ENCODE measurements at places on chromosomes 3 and 15.

GRCh38 chr15:63020759-63021430 lies 21.7 kb upstream of the TPM1 start:
- no peak for DNase-seq

GRCh38 chr3:102444101-102444500 lies 9.3 kb downstream of the ZPLD1 start:
- no peak for DNase-seq

- no peak for DNase-seq
Observed at GRCh38 chr3:197302696-197303341, 4.4 kb upstream of the DLG1 start.

GRCh38 chr3:25038922-25039321 lies 389.1 kb upstream of the RARB start:
- DNase-seq = no peak

- DNase-seq = no peak
Observed at GRCh38 chr3:143586576-143586975, 261.7 kb downstream of the SLC9A9 start.

DNA sequence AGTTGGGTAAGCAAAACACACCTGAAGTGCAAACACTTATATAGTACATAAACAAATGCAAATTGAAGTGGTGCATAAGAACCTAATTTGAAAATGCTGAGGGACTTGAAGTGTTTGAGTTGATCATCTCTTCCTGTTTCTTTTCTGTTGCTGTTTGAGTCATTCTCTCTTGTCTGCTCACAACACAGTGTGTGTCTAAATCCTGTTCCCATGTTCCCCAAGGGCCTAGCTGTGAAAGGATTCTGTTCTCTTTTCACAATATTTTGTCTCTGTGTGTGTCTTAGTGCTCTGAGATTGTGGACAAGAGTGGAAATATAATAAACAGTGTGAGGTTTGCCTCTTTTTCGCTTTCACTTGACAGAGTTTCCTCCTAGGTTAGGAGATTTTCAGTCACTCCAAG lies 6.1 kb downstream of the CD96 start:
- no peak for DNase-seq

- DNase-seq = no peak
Observed at GRCh38 chr3:192879346-192880031, 38.2 kb downstream of the MB21D2 start.

DNA sequence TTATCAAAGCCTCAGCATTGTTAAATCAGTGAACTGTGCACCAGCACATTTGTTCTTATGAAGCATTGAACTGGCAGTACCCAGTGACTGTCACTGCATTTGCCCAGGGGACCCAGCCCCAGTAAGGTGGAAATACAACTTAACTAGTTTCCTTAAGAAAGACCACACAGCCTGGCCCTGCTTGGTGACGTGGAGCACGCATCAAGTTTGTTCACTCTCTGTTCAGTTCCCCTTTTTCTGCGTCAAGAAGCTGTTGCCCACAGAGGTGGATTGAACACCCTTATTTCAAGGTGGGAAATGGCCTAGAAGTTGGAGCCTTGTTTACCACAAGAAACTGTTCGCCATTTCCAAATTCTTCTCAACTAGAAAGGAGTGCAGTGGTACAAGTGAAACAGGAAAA lies 69.9 kb upstream of the AGBL1 start:
- DNase-seq = no peak

DNA sequence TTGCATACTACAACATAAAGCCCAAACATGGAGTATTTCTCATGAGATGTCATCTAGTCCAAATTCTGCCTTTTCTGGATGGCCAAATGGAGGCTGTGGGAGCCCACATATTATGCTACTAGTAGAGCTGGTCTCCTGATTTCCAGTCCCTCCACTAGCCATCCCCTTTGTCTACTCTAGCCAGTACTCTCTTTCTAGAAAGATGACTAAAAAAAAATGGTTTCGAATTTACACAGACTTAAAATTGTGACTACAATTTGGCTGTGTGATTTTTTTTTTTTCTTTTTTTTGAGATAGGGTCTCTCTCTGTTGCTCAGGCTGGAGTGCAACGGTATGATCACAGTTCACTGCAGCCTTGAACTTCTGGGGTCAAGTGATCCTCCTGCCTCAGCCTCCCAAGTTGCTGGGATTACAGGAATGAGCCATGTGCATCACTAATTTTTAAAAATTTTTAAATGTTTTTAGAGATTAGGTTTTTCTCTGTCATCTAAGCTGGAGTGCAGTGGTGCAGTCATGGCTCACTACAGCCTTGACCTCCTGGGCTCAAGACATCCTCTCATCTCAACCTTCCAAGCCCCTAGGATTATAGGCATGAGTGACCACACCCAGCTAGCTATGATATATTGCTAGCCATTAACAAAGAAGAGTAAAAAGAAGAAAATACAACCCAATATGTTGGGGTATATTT lies 273.9 kb downstream of the ADAMTSL3 start:
- no peak for DNase-seq

DNA sequence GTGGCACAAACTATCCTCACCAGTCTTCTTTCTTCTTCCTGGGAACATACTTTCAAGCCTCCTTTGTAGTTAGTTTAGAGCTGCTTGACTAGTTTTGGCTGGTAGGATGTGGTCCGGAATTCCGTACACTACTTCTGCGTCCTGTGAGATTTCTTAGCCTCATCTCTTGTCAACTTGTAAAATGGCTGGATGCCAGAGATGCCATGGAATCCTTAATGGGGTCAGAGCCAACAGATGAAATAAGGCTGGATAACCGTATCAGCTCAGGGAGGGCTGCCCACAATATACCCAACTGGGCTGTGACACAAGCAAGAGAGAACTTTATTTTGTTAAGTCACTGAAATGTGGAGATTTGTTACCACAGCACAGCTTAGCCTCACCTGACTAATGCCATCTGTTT lies 466.9 kb upstream of the MDFIC2 start:
- no peak for DNase-seq

GRCh38 chr3:13477943-13478342 lies 2.2 kb upstream of the HDAC11 start:
- no peak for DNase-seq

DNA sequence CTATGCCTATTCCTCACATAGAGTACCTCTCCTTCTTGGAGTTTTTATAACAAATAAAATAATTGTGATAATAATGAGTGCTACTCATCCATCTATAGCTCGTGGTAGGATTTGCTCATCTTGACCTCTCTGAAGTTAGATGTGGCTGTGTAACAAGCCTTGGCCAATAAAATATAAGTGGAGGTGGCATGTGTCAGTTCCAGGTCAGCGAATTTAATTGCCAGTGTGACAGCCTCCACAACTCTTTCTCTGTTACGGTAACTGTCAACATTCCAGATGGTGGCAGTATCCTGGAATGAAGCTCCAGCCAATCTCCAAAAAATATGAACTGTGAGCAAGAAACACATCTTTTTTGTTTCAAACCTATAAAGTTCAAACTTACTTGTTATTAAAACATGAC lies 13.8 kb downstream of the CLRN1 start:
- DNase-seq = no peak

DNA sequence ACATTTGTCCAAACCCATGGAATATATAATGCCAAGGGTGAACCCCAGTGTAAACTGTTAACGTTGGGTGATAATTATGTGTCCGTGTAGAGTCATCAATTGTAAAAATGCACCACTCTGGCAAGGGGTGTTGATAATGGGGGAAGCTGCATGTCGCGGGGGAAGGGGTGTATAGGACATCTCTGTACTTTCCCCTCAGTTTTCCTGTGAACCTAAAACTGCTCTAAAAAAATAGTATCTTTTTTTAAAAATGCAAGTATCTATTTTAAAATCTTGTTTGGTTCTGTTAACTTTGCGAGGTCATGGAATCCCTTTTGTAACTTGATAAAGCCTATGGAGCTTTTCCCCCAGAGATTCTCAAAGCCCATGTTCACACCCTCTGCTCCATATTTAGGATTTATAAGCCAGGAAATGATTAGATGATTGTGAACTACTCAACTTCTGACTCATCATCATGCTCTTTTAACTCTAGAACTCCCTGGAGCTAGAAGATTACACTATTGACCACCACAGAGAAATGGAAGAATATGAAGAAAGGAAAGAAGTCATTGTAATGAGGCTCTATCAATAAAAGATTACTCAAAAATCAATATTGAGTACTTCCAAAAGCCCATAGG lies 56.1 kb upstream of the C3orf49 start:
- no peak for DNase-seq

DNA sequence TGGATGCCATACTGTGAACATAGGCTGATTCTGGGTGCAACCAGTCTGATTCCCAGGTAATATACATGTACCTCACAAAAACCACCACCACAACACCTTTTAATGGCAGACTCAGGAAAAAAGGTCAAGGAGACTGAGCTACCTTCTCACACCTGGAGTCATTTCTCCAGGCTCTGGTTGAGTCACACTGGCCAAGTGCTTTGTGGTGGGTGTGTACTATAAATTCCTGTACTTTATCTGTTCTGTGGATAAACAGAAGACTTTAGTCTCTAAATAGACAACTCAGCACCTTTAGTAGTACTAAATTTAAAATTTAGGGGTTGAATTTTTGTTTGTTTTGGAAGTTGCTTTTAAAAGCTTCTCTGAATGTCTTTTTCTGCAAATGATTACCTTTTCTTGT lies 46.7 kb downstream of the TOP2B start:
- DNase-seq = no peak

DNA sequence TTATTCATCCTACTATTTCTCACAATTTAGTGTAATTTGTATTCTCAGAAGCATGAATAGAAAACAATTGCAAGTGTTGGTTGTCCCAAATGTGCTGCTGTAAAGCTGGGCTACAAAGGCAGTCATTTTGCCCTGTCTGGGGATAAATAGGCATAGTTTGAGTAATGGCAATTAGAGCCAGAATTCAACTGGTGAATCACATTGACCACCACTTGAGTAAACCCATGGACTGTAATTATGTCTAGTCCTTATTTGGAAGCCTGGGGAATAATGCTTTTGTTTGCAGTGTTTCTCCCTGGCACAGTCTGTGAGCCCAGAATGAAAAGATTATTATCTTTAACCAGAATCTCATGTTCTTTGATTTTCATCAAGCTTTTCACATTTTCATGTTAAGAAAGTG lies 30.5 kb upstream of the CHL1 start:
- DNase-seq = no peak

GRCh38 chr15:52523192-52523591 lies 5.5 kb downstream of the MYO5A start:
- no peak for DNase-seq

DNA sequence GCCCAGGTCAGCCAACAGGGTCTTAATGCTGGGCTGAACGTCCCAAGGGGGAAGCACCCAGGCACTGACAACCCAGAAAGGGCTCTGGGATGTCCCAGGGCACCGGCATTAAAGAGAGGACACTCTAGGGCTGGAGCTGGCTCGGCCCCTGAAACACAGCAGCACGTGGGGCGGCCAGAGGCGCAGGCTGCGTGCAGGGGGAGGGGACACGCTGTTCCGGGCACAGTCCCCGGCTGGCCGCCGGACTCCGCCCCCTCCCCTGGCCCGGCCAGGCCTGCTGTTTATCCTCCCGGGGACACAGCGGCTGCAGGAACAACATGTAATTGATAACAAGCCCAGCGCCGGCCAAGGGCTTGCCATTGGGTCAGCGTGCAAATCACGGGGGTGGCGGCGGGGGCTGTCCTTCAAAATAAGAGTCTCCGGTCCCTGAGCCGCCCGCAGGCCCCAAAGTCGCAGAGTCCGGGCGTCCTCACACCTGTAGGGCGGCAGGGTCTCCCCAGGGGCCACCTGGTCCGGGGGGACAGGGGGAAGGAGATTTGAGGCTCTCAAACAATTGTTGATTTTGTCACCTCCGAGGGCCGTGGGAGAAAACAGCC lies 1.3 kb downstream of the KLF15 start:
- DNase-seq = no peak

- no peak for DNase-seq
Observed at GRCh38 chr3:30308131-30308530, 298.3 kb upstream of the TGFBR2 start.

DNA sequence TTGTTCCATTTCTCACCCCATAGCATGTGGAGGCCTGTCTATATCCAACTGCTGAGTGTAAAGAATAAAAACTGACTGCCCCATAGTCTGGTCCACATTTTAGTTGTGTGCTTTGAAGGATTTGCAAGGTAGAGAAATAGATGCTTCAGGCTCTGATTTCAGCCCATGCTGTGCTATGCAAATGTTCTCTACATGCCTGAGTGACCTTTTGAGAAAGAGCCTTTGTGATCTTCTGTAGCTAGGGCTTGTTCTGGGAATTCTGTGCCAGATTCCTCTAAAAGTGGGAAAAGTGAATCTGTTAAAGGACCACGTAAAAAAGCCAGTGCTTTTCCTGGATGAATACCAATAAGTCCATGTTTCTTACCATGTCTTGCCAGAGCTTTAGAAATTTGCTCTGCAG lies 5.2 kb downstream of the KCTD6 start:
- no peak for DNase-seq

DNA sequence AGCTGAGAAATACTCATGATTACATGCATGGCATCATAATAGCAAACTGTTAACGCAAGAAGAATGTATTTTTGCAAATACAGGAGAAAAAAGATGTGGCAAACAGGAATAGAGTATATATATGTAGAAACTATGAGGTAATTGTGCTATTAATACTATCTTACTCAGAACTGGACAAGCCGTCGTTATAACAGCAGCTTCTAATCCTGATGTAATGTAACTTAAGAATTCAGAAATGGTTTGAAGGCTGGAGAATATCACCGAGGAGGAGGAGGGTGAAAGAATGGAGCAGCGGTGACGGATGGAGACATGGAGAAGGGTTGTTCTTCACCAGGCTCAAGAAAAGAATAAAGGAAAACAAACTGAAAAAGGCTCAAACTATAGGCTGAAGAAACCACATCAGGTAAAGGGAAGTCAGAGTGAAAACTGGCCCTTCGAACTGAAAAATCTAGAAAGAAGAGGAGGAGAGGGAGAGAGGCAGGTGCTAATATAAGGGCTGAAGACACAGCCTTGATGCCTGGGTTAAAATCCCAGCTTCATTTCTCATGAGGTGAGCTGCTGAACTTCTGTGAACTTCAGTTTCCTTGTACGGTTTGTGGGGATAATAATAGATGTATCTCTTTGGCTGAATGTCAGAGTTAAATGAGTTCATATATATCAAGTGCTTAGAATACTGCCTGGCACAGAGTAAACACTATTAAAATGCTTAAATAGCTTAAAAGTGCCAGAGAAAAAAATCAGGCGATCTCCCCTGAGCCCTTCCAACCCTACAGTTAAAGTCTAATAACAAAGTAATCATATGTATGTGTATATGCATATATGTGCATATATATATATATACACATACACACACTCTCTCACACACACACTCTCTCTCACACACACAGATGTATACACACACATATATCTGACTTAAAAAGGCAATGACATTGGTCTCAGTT lies 43.9 kb downstream of the GOLIM4 start:
- no peak for DNase-seq

GRCh38 chr3:38578081-38578475 lies 71.4 kb downstream of the SCN5A start:
- DNase-seq = no peak

GRCh38 chr3:111851511-111851954 lies 7.5 kb upstream of the PHLDB2 start:
- DNase-seq = no peak

Measured in activated naive CD4-positive, alpha-beta T cell treated with Interleukin-2 at 50 U/mL for 16 hours (primary cell).